Activated naive CD4-positive, alpha-beta T cell treated with anti-CD3 and anti-CD28 coated beads, Interleukin-2, amount 50 U/mL, for 72 hours (primary cell): ENCODE measurements at places on chromosomes 13 and 19.

- no peak for DNase-seq
These were observed 130.1 kb upstream of the ZNF91 start for GRCh38 chr19:23525276-23525852.

DNA sequence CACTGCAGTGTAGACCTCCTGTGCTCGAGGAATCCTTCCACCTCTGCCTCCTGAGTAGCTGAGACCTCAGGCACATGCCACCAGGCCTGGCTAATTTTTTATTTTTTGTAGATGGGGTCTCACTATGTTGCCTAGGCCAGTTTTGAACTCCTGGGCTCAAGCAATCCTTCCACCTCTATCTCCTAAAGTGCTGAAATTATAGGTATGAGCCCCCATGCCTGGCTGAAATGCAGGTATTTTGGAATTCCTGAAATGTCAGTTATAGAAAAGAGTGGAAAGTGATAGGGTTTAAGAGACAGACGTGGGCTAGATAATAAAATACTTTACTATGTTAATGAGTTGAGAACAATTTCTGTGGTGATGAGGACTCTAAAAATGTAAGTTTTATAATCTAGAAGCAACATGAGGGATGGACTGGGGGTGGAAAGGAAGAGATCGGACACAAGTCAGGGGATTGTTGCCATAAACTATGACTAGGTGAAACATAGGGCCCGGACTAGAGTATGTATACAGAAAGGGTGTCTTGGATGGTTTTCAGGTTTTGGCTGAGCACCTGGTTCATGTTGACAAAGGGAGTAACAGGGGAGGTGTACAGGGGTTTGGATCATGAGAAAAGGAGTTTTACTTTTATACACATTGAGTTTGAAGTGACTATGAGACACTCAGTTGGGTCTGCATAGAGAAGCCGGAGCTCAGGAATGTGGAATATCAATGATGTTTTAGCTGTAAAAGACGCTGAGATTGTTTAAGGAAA, 165.6 kb upstream of the STARD13 start:
- no peak for DNase-seq

DNA sequence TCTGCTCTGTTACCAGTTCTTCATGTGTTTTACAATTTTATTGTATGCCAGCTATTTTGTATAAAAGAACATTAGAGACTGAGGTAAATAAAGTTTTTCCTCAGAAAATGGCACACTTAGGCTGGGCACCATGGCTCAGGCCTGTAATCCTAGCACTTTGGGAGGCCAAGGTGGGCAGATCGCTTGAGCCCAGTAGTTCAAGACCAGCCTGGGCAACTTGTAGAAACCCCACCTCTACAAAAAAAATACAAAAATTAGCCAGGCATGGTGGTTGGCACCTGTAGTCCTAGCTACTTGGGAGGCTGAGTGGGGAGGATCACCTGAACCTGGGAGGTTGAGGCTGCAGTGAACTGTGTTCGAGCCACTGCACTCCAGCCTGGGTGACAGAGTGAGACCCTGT, 32.0 kb downstream of the CCDC8 start:
- no peak for DNase-seq

DNA sequence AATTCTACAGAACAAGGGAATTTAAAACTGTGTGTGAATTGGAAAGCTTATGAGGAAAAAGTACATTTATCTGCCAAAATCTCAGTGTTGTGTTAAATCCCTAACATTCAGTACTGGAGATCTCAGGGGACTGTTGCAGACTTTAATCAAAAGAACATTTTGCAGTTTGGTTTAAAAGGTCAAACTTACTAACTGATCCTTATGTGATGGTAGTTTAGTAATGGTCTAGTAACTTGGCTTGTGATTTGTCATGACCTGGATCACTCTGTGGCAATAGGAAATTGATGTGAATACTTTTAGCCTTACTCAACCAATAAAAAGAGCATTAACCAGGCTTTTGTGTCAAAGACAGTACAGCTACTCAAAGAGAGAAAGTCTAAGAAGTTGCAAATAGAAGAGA, 862.1 kb upstream of the MIR17HG start:
- DNase-seq = no peak
